ENCODE measurements at places on chromosomes 5 and 9.

DNA sequence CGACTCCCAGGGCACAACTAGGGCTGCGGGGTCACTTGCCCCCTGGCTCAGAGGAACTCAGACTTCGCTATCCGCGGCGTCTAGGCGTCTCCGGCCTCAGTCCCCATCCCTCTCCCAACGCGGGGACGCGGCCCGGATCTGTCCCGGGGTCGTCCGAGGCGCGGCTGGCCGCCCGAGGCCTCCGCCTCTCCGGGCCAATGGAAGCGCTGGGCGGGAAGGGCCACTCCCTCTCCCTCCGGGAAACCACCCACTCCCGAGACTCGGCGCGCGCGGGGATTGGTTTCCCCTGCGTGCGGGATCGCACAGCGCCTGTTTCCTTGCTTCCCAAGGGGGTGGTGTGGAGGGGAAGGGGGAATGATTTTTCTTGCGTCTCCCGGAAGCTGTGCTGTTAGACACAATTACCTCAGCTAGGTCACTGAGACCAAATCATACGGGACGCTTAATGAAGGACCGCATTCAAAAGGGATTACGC, 38.3 kb downstream of the NR2F1 start:
- no peak for DNase-seq

- DNase-seq = no peak
Measured at GRCh38 chr9:113957821-113958341, 81.8 kb downstream of the ZNF618 start.

- no peak for DNase-seq
Measured at GRCh38 chr5:112372543-112372942, 46.5 kb downstream of the EPB41L4A start.

- no peak for DNase-seq
Measured at GRCh38 chr5:74413403-74414048, 227.0 kb downstream of the ENC1 start.

- no peak for DNase-seq
Measured at GRCh38 chr9:1580215-1580614, 434.9 kb upstream of the SMARCA2 start.

GRCh38 chr9:130104491-130105193, 50.9 kb downstream of the GPR107 start:
- DNase-seq = no peak

DNA sequence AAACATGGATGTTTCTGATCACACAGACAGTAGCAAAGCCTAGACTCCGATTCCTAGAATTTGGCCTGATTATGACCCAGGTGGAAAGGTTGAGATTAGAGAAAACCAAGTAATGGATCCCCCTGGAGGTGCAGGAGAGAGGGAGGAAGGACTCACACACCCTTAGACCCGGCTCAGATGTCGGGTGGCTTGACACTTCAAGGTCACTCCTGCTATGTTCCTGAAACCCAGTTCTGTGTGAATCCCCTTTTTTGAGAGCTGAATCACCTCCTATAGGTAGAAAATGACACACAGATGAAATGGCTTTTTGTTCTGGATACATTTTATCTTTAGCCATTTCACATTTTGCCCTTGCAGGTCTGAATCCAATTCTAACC, 192.8 kb downstream of the ARRDC3 start:
- no peak for DNase-seq

DNA sequence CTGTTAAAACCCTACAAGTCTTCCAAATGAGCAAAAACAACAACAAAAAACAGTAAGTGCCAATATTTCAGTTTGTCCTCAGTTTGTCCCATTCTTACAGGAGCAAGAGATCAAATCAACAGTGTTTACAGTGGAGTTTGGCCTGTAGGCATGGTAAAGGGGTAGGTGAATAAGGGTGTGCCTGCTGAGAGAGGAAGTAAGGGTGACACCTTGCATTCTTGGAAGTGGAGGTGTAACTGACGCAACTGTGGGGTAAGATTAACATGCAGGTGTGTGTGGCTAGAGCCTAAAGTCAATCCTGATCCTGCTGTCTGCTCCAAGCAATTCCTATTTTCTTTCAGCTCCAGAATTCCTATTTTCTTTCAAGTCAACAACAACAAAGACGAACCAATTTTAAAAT, 43.4 kb downstream of the PFDN1 start:
- DNase-seq = no peak

- no peak for DNase-seq
Measured at GRCh38 chr5:26553079-26553478, 485.3 kb downstream of the CDH9 start.

DNA sequence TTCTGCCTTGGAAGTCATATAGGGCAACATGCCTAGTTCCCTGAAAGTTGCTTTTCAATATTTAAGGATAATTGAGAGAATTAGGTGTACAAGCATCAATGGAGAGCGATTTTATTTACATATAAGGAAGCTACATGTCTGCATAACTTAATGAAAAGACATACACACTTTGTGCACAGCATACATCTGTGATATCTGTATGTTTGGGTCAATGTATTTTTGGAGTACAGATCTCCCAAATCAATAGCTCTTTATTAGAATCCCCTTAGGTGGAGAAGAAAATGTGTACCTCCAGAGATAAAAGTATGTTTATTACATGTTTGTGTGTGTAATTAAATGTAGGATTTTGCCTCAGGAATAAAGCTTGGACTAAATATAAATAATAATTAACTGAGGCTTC, 373.7 kb upstream of the CCNH start:
- DNase-seq = no peak

- DNase-seq = no peak
Measured at GRCh38 chr9:125521462-125522327, 185.3 kb downstream of the MAPKAP1 start.

GRCh38 chr5:176366232-176366894, 1.1 kb downstream of the ARL10 start:
- no peak for DNase-seq

GRCh38 chr5:143359869-143360268, 43.6 kb downstream of the NR3C1 start:
- DNase-seq = no peak

- DNase-seq = no peak
Measured at GRCh38 chr9:70510157-70510770, 95.8 kb upstream of the KLF9 start.

- no peak for DNase-seq
Measured at GRCh38 chr5:93431250-93431649, 149.8 kb downstream of the NR2F1-AS1 start.

GRCh38 chr9:110115826-110116542, 92.0 kb downstream of the C9orf152 start:
- DNase-seq = no peak

GRCh38 chr9:75010570-75010969, 17.5 kb downstream of the CARNMT1 start:
- DNase-seq = no peak

DNA sequence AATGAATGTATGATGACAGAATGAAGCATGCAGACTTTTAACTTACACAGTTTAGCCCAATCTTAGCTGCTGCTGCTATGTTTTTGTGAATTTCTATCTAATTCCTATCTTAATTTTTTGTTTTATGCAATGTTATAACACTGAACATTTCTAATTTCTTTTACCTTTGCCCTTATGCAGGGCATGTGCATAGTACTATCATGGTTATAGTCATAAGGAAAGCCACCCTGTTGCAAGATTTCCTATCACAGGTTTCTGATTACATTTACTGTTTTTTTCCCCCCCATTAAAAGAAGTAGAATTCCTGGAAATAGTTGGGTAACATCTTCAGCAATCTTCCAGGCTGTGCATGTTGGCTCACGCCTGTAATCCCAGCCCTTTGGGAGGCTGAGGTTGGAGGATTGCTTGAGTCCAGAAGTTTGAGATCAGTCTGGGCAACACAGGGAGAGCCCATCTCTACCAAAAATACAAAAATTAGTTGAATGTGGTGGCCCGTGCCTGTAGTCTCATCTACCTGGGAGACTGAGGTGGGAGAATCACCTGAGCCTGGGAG, 164.4 kb downstream of the KDM4C start:
- DNase-seq = no peak

DNA sequence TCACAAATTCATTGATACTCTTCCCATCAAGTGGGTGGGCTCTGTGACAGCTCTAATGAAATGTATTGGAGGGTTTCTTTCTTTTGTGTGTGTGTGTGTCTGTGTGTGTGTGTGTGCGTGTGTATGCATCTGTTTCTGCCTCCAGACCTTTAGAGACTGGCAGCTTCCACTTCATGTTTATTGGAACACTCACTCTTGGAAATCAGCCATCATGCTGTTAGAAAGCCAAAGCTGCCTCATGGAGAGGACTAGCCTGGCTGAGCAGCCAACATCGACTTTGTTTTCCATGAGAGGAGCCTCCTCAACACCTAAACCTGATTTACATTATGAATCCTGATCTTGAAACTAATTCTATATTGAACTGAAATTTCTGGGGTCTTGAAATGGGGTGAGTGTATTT, 128.5 kb upstream of the FAM174A start:
- DNase-seq = no peak

GRCh38 chr9:135500525-135501260, at the start of gene MRPS2:
Gene MRPS2 (plus strand): TSS chr9:135500682. CDS start chr9:135500711, 29 bp downstream.
- peak; percentile 52 for DNase-seq

GRCh38 chr9:128428644-128429512, 8.2 kb downstream of the CERCAM start:
- no peak for DNase-seq

DNA sequence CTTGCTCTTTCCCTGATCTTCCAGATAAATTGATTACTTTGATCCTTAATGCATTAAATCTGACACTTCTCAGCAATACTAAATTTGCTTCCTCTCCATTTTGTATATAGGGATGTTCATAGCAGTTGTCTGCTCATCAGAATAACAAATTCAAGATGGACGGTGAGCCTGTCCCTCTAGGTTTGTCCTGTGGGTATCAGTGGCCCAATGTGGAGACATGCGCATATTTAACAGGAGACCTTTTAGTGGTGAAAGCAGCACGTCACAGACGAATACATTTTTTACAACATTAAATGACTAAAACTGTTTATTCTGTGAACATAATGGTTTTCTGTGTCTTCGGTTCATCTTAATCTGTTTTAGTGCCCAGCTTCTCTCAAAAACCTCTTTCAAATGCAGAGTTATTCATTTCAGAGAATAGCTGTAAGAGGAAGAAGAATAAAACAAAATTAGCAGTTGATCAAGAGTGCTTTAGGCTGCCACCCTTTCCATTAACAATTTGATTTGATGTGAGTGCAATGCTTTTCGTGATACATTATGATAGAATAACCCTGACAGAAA, 1970.4 kb upstream of the WWC1 start:
- DNase-seq = no peak

GRCh38 chr5:108818613-108819272, 71.0 kb downstream of the FER start:
- no peak for DNase-seq

DNA sequence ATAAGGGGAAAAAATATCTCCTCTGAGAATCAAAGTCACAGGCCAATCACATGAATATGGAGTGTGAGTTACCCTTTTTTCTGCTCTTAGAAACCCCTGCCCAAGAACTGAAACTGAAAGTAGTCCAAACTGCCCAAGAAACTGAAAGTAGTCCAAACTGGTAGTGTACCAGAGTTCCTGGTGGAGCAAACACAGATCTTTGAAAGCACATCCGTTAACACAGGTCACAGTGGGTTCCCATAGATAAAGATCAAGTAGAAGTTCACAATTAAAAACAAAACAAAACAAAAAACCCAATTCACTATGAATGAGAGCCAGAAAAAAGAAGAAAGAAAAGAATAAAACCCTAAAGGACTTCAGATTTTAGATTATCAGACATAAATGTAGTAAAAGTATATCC, 332.4 kb upstream of the EFNA5 start:
- no peak for DNase-seq

DNA sequence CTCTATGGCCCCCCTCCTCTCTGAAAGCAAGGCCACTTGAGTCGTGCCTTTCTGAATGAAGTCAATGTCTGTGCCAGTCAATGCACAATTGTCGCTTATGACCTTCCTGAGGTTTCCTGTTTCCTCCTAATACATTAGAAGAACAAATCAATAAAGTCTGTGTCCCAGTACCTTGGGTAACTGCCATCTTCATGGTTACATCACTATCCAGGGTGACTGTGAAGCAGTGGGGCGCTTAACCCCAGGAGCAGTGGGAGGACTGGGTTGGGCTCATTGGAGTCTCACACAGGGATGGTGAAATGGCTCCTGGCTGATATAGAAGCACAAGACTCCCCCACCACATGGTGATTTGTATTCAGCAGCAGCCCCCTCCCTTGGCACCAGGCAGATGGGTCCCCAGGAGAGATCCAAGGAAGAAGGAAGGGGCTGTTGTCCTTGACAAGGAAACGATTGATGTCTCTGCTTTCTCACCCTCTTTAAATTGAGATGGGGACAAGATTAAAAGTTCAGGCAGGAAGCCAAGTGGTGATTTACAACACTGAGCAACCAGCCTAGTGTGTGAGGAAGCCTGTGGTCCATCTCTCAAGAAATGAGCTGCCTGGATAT, 261.9 kb upstream of the ZNF462 start:
- DNase-seq = no peak

DNA sequence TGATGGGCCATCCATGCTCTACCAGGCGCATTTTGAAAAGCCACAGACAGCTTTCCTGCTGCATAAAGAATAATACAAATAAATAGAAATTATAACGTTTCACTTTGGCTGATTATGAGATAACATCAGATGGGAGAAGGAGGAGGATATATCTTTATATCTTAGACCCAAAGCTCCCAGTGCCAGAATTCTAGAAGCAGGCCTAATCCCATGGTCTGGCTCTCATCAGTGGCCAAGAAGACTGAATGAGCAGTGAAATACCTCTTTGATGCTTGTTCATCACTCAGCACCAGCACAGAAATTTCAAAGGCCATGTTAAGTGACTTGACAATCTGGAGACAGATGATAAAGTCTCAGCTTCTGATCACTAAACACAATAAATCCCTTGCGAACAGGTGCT, 107.6 kb downstream of the PPP2R2B start:
- no peak for DNase-seq

DNA sequence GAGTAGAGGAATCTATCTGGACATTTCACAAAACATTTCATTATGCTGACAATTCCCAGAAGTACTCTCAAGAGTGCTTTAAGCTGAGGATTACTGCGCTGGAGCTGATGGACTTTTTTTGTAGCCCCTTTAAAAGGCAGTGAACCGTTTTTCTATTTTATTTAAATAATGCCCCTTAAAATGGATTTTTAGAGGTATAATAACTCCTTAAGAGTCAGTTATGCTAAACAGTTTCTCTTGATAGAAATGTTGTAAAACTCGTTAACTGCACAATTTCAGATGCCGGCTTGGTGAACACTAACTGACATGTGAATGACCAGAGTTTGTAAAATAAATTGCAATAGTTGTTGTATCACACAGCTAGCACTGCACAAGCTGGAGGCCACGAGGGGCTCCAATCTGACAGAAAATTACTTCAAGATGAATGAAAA, 174.0 kb downstream of the NR2F1-AS1 start:
- no peak for DNase-seq

- DNase-seq = no peak
Measured at GRCh38 chr5:136084698-136085097, 47.9 kb upstream of the SMAD5 start.

GRCh38 chr5:152066784-152067183, 142.1 kb upstream of the GLRA1 start:
- no peak for DNase-seq

DNA sequence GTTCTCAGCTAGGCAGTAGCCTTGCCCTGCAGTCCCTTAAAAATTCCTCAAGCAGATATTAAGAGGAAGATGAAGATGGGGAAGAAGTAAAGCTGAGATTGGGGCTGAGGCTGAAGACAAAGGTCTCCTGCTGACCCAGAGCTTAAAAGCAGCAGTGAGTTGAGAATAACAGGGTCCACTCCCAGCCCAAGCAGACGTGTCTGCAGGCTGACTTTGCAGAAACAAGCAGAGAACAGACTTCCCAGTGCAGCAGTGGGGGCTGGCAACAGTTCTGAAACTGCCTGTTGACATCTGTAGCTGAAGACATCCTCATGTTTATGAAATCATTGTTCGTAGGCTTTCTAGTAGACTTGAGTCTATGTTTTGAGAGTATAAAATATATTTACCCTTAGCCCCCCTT, 1.1 kb downstream of the CTXN3 start:
- DNase-seq = no peak

All from stimulated activated CD4-positive, alpha-beta T cell treated with anti-CD3 and anti-CD28 coated beads, TNF-alpha, amount 100 ng/mL, for 1 hour (primary cell).